Cardiac muscle cell (in vitro differentiated cells and primary cell): ENCODE measurements at places on chromosomes 3 and 15.

DNA sequence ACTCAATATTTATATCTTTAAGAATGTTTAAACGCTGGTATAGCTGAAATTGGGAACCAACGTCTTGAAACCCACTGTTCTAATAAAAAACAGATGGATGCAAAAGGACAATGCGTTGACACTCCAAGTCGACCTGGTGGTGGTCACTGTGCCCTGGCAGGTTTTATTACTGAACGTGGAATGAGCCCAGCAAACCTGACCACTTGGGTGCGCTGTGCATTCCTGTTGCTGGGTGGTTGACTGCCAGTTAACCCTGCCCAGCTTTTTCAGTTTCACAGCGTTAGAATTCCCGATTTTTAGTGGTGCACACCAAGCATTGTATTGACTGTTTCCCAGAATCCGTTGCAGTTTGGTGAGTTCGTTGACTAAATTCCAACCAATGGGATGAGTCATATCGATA, 384.4 kb downstream of the OCA2 start:
- DNase-seq, result no peak

- no peak for DNase-seq
Measured at GRCh38 chr3:98008855-98009254, 26.3 kb downstream of the GABRR3 start.

GRCh38 chr15:67132276-67132675, 66.9 kb downstream of the SMAD3 start:
- DNase-seq, result no peak

DNA sequence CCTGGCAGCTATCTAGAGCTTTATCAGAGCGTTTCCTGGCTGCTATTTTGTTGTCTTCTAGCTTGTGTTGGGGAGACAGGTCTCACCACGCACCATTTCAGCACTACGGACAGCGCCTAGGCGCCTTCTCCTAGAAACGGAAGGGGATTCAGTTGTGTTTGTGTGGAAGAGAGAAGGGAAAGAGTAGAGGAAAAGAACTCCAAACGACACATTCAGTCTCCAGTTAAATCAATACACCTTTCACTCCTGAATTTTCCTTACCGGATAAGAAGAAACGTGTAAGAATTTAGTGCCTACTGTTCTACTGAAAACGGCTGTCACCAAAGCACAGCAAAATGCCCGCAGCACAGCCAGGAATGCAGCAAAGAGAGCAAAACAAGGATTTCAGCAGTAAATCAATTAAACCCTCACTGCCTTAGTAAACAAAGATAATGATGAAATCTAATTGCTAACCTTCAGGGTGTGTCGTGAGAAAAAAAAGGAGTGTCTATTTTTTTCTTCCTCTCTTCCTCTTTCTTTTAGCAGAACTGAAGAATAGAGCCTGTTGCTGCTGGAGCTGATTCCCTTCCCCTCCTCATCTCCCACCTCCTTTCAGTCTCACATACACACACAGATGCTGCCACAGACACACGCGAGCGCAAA, 412 bp upstream of the CTXN2 start:
- peak; percentile 76 for DNase-seq

- peak; percentile 43 for DNase-seq
Measured at GRCh38 chr3:66722675-66723074, 221.9 kb upstream of the LRIG1 start.

- DNase-seq, result peak; percentile 75
Measured at GRCh38 chr3:175288621-175289020, 429.5 kb downstream of the NAALADL2 start.

DNA sequence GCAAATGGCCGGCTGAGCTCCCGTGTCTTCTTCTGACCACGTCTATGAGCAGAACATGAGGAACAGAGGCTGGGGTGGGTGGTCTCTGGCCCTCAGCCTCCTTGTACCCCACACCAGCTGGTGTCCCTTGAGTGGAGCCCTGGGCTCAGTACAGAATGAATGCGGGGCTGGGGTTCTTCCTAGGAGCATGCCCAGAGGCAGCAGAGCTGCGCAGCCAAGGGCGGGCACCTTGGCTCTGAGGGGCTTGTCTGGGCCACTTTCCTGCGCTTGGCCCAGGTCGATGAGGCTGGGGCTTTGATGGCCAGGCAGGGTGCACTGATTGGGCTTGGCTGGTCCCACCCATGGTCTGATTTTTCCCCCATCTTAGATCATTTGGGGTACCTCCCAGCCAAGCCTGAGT, 6.4 kb downstream of the SCN5A start:
- DNase-seq, result no peak

DNA sequence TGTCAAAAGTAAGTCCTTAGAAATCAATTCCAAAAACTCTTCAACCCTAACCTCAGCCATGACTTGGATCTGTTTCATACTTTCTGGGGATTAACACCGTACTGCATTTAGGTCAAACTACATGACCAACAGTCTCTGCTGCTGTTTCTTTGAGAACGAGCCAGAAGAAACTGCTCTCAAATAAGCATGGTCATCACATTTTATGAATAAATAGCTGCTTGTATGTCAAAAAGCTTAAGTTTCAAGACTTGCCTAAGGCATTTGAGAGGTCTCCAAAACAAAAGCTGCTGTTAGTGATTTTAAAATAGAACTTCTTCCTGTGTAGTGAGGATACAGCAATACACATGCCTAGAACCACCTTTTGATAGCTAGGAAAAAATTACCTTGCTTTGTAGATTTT, 166.3 kb upstream of the CHRM5 start:
- no peak for DNase-seq

GRCh38 chr15:76059320-76060117, at the start of gene TMEM266:
Gene TMEM266, plus strand, starts transcription at chr15:76059985. Its CDS starts 74,279 bp downstream, at chr15:76134264.
- peak; percentile 89 for DNase-seq

DNA sequence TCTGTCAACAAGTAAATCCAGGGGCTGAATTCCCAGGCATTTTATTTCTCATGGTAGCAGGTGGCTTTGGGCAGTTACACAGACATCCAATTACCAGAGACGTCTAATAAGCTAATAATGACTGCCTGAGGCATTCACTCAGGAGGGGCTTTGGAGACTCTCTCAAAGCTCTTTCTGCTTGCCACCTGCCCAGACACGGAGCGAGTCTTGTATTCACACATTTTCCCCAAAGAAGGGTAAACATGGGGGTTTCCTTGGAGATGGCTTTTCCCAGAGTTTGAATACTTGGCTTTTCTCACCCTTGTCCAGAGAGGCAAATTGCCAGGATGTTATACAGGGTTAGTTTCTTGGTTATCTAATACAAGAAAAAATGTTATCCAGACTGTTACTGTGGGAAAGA, 132.6 kb downstream of the DIPK2A start:
- no peak for DNase-seq

- DNase-seq, result peak; percentile 74
Measured at GRCh38 chr3:13484851-13485590, 4.9 kb downstream of the HDAC11 start.

GRCh38 chr15:81400640-81401236, 26.7 kb upstream of the TMC3 start:
- peak; percentile 76 for DNase-seq

GRCh38 chr3:41126961-41127360, 72.3 kb upstream of the CTNNB1 start:
- no peak for DNase-seq
